Prostate gland (tissue), 2 donors: ENCODE measurements at places on chromosomes 1 and 21. TPM values are rescaled to one million over a fixed set of nuclear protein-coding genes. Genes with fewer than 3 reads are reported as not detected.

DNA sequence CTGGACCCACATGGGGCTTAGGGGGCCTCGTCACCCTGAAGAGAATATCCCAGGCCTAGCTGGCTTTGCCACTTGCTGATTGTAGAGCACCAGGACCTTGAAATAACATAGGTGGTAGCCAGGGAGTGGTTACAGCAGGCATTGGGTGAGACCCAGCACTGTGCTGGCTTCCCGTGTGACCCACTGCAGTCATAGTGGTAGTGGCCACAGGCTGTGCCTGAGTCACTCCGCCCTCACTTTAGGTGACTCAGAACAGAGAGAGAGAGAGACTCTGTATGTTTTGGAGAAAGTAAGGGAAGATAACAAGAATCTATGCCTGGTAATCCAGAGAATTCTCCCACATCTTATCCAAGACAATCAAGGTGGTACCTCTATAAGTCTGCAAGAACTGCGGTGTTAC is 98.7 kb upstream of the LHX8 start:
- H3K4me3 ChIP-seq: no peak overlapping the region
- no peak for DNase-seq
- no peaks in the 10 kb centered on the region for H3K27me3 ChIP-seq
- no peaks in the 10 kb centered on the region for H3K4me1 ChIP-seq
- H3K36me3 ChIP-seq: no peaks in the 10 kb centered on the region

GIPC2 gene
- total RNA-seq: 2.0 TPM

- H3K27ac ChIP-seq: no peak overlapping the region
- H3K4me1 ChIP-seq: no peaks in the 10 kb centered on the region
These were observed 84.6 kb downstream of the LRRN2 start for GRCh38 chr1:204600968-204601367.

DNA sequence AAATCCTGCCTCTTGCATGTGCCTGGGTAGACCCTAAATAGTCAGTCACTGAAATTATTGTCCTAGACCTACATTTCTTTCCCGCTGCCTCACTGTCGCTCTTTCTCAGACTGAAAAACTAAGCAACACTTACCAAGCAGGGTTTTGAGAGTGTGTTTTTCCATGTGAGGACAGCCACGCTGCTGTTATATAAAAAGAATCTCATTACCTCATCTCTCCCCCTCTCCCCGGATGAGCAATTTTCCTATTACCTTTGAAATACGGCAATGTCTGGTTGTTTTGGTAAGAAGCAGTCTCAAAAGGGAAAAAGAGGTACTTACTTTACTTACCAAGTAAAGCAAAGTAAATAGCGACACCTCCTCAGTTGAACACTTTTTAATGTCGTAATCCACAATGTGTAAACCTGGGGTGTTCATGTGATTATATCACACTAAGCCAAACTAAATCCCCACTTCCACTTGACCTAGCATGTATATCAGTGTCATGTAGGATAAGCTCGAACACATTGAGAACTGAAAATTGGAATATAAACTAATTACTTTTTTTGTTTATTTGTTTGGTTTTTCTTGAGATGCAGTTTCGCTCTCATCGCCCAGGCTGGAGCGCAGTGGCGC is 12.2 kb upstream of the VN1R5 start:
- no peak overlapping the region for H3K27ac ChIP-seq
- H3K36me3 ChIP-seq: no peaks in the 10 kb centered on the region
- H3K4me3 ChIP-seq: no peak overlapping the region
- no peaks in the 10 kb centered on the region for H3K4me1 ChIP-seq
- H3K27me3 ChIP-seq: no peaks in the 10 kb centered on the region

CASQ2 gene
- total RNA-seq: 6.6 TPM
